ENCODE measurements at places on chromosomes 1 and 21.

DNA sequence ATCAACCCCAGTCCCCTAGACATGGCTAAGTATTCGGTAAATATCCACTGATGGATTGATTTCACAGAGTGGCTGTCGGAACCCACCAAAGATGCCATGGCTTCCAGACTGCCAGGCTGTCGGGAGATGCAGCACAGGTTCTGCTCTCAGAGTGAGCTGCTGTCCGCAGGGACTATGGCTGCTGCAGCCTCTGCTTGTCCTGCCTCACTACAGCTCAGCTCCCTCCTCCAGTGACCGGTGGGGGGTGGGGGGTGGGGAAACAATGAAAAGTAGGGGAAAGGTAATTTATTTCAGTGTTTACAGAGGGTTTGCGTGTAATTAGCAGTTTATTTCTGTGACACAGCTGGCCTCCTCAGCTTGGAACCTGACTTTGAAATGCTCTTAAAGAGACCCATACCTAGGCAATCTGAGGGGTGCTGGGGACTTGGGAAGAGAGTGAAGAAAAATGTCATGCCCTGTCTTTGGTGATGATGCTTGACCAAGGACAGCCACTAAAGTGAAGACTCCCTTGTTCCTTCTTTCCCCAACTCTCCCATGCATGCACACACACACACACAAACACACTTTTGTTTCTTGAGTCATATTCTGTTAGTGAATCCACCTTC lies 109.0 kb downstream of the CACNA1E start:
- DNase-seq = no peak

DNA sequence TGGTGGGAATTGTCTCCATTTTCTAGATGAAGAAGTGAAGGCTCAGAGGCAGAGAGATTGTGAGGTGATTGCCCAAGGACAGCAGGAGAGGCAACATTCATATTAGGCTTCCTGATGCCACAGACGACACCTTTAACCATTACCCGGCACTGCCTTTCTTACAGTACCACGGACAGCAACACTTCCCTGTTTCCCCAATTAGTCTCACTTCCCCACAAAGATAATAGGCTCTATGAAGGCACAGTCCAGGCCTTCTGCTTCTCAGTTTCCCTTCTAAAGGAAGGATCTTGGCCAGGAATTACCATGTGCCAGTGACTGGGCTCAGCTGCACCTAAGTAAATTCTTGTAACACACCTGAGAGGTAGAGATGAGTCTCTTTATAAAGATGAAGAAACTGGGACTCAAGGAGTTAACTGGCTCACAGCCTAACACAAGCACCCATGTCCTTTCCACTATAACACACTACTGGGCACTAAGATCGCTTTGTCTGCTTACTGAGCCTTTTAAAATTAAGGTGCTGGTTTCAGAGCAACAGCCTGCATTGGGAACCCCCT lies 9.6 kb downstream of the IGSF9 start:
- DNase-seq = no peak

DNA sequence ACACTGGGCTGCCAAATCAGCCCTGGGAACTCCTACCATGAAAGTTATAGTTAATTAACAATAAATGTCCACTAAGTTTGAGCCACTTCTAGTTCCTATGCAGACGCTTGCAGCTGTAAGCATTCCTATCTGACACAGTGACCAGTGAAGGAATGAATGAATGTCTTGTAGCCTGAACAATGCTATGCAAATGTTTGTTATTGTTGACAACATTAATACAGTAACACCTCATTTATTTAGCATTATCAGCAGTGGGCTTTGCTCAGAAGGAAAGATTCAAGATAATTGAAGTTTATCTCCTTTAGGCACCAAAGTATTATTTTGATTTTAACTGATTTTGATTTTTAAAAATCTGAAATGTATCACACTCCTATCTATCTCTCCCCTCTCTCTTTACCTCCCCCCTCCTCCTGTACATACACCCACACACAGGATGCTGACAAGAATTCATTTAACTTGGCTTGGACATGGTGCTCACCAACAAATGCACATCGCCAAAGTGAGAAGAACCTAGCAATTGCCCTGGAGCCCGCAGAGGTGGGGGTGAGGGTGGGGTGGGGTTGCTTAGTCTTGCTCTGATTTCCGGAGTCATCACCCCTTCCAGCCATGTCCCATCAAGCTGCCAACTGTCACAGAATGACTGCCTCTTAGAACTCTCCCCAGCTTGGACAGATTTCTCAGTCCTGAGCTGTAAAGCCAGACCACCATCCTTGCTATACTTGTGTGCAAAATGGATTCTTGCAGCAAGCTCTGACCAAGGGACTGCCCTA lies 215.3 kb upstream of the CSF3R start:
- DNase-seq = no peak

- no peak for DNase-seq
These were observed 90.5 kb downstream of the EDEM3 start for GRCh38 chr1:184664042-184664660.

DNA sequence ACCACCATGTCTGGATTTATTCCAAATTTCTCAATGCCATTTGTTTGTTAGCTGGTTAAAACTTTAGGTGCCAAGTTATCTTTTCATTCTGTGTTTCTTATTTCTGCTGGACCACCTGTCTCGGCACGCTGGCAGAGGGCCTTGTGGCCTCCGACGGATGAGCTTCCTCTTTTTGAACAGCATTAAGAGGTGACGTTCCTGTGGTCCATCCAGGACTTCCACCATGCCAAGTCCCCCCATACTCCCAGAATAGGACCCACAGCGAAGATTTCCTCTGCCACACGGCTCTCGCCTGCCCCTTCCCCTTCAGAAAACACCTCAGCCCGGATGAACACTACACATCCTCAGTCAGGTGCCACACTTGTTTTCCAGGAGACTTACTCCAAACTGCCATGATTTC lies 73.8 kb downstream of the NTPCR start:
- DNase-seq = no peak

DNA sequence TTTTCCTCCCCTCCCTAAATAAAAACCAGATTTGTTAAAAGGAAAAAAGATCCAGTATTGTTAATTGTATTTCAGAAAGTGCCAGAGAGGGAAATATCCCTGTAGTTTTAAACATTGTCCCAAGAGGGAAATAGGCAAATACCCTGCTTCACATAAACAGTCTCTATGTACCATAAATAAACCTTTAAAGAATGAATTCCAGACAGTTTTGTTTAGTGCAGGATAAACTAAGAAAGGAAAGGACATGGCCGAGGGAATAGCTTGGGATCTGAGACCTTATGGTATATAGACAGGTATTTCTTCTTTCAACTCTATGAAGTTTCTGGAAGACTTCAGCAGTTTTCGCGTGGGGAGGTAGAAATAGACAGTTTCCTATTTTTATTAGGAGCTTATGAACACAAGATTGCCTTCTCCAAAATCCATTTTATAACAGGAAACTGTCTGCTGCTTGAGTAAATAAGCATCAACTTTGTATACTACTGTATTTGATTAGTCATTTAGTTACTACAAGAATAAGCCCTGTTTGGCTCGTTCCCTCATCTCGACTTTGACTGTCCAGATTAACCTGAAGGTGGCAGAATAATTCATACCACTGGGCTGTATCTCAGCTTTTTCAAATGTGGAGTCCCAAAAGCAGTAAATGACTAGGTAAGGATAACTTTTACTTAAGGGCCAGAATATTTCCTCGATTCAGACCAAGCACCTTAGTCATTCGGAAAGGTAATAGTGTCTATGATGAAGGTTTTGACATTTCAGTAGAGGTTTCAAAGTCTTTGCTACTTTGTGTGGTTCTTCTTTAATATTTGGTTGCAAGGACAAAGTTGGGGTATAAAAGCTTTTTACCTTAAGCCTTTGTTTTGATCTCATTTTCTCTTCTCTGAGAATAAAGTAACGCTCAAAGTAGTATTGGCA lies 177.5 kb downstream of the VPS13D start:
- DNase-seq = no peak

- DNase-seq = no peak
These were observed 11.7 kb downstream of the HMGN2 start for GRCh38 chr1:26483980-26484379.

DNA sequence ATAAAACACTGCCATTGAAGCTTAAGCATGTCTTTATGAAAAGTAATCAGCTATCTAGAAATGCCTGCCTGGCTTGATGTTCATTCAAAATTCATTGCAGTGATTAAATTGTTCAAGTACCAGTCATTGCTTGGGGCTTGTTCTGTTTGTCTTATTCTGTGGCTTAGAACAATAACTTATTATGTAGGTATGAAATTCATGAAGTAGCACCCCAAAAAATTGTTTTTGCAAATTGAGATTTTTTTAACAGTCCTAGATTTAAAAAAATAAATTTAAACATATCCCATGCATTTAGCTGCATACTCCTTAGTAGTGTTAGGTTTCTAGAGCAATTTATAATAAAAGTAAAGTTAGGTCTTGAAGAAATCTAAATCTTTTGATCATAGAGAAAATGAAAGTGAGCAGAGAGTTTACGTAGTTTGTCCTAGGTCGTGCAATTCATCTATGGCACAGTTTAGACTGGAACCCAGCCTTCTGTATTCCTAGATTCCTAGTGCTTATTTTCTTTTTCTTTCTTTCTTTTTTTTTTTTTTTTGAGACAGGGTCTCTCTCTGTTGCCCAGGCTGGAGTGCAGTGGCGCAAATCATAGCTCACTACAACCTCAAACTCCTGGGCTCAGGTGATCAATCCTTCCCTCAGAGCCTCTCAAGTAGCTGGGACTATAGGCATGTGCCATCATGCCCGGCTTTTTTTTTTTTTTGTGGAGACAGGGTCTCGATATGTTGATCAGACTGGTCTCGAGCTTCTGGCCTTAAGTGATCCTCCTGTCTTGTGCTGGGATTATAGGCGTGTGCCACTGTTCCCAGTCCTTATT lies 9.3 kb downstream of the MIER1 start:
- DNase-seq = no peak

Data from GF-D8 (cell line).